ENCODE measurements at places on chromosomes 7 and 10.

- no peak for DNase-seq
Measured at GRCh38 chr7:124680304-124680703, 85.3 kb downstream of the GPR37 start.

- DNase-seq, result no peak
Measured at GRCh38 chr10:97571622-97572021, 957 bp upstream of the ANKRD2 start.

DNA sequence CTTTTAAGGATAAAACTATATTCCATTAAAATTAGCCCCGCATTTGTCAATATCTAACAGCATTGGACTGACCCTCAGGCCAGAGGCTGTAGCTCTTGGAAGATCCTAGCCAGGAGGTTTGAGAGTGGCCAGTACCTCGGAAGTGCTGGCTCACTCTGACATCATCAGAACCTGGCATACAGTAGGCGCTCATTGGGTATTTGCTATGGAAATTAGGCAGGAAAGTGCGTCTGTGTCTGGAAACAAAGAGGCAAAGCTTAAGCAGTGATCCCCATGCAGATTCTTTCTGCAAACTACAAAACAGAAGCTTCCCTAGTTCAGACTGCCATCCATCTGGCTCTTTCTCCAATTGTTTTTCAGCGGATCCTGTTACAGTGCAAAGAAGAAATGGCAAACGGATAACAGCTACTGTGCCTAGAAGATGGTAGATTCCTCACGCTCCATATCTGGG lies 1.7 kb upstream of the PRKCQ start:
- DNase-seq, result no peak

DNA sequence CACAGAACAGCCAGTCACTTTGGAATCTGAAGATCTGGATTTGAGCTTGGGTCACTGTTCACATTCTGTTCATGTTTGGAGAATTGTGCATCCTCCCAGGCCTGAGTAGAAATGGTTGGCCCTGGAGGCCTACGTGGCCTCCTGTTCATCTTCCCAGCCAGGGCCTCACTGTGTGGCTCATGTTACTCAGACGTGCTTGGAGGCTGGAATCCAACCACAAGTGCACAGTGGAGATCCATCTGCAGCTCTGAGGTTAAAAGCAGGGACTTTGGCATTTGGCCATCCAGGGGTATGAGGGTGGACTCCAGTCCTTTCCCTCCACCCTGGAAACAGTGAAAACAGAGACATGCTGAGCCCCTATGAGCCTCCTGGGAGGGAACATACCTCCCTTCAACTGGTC lies 709.0 kb upstream of the IGFBP3 start:
- DNase-seq, result no peak

DNA sequence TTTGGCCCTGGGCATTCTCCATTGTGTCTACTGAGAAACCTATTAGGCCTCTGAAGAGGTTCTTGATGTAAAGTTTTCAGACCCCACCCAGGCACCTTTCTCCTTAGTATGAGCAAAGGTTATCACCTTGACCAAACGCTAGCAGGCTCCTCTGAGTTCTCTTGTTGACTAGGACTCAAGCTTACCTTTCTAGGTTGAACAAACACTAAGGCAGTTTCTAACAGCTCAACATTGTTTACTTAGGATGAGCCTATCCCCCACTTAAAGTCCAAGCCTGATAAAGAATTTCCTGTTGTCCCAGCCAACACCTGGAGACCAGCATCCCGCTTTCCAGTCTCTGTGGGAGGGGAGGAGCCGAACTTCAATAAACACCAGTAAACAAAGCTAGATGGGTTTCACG lies 26.3 kb upstream of the ITGB8 start:
- DNase-seq, result no peak

GRCh38 chr10:77251297-77252013 lies 386.2 kb downstream of the KCNMA1 start:
- no peak for DNase-seq

DNA sequence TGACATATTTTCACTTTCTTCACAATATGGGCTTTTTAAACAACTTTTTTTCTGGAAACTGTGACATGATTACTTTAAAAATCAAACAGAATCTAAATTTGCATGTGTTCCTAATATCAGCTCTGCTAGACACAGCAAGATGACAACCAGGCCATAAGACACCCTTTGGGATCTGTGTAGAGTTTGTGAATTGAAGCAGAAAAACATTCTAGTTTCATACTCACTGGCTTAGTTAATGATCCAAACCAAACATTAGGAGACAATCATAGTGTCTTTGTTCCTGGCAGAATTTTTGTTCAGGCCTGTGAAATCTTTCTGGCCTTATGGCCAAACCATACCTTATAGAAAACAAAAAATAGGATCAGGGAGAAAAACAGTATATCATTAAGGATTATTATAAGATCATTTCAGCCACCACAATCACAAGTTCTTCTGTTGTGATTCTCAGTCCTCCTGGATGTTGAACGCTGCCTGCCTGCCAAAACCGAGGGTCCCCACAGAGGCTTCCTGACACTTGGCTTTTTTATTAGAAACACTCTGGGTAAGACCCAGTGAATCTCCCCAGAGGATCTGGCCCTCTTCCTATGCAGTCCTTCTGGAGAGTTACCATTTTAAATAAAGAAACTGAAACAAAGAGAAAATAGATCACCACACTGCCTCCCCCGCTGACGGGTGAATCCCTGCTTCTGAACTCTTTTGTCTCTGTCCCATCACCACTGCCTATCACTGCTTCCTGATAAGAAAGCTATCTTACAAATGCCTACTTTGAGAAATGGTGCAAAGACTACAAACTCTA lies 79.2 kb upstream of the PPP1R3C start:
- no peak for DNase-seq

DNA sequence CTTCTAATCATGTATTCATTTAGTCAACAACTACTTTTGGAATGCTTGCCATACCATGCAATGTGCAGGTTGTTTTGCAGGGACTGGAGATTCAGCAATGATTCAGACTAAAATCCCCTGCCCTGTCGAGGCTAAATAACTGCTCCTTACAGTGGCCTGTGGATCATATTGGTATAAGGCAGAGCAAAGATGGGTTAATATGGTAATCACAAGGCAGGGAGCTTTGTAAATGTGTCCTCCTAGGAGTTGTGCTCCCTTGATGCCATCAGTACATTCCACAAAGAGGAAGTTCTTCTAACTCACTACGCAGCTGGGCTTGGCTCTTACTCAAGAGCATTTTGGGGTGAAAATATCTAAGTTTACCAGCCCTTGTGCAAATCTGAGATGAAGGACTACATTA lies 614 bp upstream of the IFIT2 start:
- no peak for DNase-seq

GRCh38 chr10:49752584-49752983 lies 9.5 kb downstream of the OGDHL start:
- DNase-seq, result no peak

GRCh38 chr7:7114575-7115291 lies 67.6 kb upstream of the C1GALT1 start:
- DNase-seq, result no peak

GRCh38 chr10:13776861-13777311 lies 190.1 kb downstream of the PRPF18 start:
- DNase-seq, result no peak

- no peak for DNase-seq
Measured at GRCh38 chr10:131748831-131749766, 151.7 kb upstream of the PPP2R2D start.

- no peak for DNase-seq
Measured at GRCh38 chr7:4748231-4748681, 27.2 kb upstream of the AP5Z1 start.

- DNase-seq, result no peak
Measured at GRCh38 chr10:86688398-86688921, 20.1 kb downstream of the LDB3 start.

DNA sequence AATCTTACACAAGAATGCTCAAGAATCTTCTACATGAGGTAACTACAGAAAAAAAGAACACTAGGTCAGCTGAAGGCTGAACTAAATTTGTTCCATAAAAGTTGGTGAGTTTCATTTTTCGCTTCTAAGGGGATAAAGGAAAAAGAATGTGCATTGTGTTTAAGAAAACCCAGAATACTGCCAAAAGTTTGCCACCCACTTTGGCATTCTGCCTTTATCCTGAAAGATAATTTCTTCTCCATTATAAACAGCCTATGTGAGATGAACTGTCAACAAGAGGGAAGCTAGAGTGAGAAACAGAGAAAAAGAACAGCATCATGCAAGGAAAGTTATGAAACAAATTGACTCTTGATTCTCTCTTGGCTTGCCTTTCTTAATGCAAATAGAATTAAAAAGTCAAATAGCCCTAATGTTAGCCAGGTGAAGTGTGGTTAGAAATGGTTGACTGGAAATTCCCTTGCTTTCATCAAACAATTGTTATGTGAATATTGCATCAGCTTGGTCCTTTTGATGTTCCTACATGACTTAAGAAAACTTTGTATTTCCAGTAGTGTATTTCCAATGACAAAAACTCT lies 25.8 kb downstream of the STEAP1 start:
- no peak for DNase-seq

GRCh38 chr7:47444376-47445098 lies 137.4 kb downstream of the TNS3 start:
- DNase-seq, result no peak

DNA sequence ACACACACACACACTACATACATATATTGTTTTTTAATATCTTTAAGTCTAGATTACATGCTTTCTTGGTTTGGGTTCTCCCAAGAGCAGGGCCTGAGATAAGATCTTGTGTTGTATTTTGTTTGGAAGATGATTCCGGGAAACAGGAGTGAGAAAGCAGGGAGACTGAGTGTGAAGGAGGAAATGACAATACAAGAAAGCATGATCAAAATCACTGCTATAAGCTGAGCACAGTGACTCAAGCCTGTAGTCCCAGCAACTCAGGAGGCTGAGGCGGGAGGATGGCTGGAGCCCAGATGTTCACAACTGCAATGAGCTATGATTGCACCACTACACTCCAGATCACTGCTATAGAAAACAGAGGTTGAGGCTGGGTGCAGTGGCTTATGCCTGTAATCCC lies 267.6 kb downstream of the SKIDA1 start:
- no peak for DNase-seq

DNA sequence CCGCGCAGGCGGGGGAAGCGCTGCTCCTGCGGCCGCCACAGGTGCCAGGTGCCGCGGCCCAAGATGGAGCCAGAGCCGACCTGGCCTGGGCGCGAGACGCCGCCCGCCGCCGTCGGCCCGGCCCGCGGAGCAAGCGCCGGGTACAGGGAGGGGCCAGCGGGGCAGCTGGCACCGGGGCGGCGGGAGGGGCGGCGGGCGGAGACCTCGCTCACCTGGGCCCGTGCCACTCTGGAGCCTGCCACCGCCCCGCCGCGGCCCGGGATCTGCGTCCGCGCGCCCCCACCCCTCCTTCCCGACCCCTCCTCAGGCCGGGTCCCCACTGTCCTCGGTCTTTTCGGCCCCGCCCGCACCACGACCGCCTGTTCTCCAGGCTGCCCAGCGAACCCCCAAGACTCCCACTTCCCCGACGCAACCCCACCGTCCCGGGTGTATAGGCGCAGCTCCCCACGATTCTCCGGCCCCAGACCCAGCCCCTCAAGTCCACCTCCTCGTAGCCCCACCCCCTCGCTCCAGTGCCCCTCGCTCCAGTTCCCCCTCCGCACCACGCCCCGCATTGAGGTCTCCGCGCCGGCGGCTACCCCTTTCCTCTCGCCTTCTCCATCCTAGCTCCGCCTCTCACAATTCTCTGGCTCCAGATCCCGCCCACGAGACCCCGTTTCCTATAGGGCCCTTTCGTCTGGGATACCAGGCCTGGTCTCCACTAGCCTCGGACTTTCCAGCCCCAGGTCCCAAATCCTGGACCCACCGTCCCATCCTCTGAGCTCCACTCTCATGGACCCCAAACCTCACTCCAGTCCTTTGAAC lies at the start of gene GPRIN2:
TSS of gene GPRIN2 (minus strand) at position 144 of the 804 bp plus-strand sequence. CDS start 5,922 bp downstream, outside the sequence.
- DNase-seq, result no peak

GRCh38 chr10:70990681-70991080 lies 102.3 kb upstream of the PCBD1 start:
- DNase-seq, result no peak

DNA sequence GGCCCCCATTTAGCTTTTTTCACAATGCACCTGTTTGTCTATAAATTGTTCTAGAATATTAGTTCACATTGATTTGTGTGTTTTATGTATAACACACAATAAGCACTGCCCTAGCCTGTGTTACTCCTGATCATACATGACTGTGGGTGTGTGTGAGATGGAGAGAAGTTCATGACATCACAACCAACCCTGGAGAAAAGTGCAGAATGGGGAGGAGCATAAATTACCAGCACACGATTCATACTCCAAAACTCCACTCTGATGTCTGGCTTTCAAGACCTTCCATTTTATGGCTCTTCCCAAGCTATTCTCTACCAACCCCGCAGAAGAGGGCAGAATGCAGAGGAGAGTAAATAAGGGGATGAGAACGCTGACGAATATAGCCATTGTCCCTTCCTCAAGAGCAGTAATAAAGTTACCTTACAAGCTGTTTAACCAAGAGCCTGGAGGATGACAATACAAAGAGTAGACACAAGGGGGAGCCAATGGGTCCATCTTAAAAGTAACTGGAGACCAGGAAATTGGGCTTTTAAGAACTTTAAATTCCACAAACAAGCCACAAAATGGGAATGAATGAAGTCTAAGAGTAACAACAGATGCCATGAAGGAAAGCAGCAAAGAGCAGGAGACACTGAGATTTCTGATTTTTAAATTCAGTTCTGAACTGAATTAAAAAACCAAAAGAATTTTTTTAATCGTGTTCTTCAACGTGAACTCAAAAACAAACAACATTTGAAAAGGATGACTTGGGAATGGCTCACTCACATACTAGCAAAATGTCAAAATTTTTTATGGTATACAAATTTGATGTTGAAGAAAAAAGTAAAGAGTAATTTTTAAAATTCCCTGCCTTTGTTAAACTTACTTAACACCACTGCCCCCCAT lies 159.6 kb downstream of the PARD3 start:
- DNase-seq, result no peak

GRCh38 chr10:114305521-114305925 lies 66.5 kb downstream of the VWA2 start:
- no peak for DNase-seq

GRCh38 chr10:16867556-16867955 lies 50.3 kb upstream of the RSU1 start:
- DNase-seq, result no peak

- DNase-seq, result no peak
Measured at GRCh38 chr7:14085901-14086300, 96.4 kb upstream of the ETV1 start.

DNA sequence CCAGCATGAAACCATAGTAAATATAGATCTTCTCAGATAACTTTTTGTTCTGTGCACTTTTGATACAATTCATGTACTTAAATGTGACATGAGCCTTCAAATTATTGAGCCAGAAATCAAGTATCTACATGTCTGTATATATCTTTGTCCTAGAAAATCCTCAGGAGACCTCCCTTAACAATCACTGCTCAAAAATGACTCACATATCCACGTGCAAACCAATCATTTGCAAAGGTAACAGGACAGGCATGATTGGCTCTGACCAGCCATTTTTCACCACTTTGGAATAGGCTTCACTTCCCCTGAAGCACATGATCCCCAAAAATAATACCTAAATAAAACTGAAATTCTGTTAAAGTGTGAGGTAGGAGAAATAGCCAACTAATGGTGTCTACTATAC lies 902.5 kb downstream of the PCDH15 start:
- no peak for DNase-seq

Data from cerebellar nuclear complex (tissue), 1 donor.